ENCODE measurements at places on chromosomes 7 and 10.

DNA sequence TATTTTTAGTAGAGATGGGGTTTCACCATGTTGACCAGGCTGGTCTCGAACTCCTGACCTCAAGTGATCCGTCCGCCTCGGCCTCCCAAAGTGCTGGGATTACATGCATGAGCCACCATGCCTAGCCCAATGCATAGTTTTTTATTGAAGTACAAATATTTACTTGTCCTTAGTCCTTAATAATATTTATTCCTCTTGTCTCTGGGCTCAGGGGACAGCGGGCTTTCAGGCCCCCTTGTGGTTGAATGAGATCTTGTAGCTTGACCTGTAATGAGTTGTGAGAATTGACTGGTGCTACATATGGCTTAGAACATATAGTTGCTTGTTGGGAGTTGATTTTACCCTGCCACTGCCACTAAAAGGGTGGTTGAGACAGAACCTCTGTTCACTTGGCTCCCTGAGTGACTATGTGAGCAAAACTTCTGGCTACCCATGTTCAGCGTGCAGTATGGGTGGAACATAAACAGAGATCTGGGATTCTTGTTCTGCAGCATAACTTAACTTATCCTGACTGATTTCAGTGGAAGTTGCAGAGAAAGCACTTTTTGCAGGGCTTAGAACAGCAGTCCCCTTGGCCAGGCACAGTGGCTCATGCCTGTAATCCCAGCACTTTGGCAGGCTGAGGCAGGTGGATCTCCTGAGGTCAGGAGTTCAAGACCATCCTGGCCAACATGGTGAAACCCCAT lies 14.9 kb downstream of the CCL26 start:
- no peak for DNase-seq

- DNase-seq = no peak
These were observed 5.6 kb downstream of the MGAM start for GRCh38 chr7:142001163-142001874.

DNA sequence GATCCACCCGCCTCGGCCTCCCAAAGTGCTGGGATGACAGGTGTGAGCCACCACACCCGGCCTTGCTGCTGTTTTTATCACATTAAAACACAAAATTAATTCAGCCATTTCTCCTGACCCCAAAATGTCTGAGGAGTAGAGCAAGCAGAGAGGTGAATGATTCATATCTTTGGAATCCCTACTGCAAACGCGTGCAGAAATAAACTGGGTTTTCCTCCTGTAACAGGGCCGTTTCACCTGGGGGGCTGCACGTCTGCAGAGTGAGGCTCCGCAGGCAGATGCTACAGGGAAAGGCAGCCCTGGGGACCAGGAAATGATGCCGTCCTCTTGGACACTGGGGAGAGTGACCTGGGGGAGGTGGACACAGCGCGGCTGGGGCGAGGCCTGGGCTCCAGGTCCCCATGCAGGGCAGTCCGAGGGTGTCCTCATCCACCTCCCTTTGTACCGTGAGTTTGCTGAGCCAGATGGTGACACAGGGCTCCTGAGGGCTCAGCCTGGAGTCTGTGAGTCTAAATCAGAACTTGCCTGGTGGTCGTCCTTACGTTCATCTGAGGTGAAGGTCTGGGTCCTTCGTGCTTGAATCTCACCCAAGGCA lies 41.9 kb downstream of the PDGFA start:
- DNase-seq = no peak

- no peak for DNase-seq
These were observed 76.8 kb upstream of the LEP start for GRCh38 chr7:128164061-128164954.

DNA sequence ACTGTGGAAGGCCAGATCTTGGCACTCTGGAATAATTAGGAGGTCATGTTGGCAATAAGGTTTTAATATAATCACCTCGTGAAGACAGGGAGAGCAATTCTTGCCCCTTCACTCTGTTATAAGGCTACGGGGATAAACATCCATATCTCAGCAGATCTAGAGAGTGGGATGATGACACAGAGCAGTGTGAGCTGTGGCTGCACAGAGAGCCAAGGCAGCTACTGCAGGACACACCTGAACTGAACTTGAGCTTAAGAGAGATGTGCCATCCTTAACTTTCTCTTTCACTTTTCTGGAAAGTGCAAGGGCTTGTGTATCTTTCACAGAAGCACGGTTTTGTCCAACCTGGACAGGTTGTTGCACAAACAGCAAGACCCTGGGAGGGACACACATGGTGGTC lies 174.7 kb downstream of the GATA3 start:
- DNase-seq = no peak

DNA sequence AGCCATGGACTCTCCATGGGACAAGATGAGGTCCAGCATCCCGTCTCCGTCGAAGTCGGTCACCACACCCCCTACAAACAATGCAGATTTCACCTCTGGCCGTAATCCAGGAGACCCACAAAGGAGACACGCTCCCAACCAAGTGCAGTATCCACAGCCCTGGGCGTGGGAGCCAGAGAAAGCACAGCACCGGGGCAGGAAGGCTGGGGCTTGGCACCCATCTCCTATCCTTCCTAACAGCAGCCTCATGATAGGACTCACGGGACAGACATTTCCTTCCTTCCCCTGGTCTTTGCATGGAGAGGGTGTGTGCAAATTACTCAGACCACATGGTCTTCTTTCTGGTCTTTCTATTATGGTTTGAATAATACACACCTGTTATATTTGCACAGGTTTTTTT lies 46.3 kb downstream of the GOLGA7B start:
- DNase-seq = no peak

- no peak for DNase-seq
These were observed 117.0 kb upstream of the RET start for GRCh38 chr10:42959833-42960232.

DNA sequence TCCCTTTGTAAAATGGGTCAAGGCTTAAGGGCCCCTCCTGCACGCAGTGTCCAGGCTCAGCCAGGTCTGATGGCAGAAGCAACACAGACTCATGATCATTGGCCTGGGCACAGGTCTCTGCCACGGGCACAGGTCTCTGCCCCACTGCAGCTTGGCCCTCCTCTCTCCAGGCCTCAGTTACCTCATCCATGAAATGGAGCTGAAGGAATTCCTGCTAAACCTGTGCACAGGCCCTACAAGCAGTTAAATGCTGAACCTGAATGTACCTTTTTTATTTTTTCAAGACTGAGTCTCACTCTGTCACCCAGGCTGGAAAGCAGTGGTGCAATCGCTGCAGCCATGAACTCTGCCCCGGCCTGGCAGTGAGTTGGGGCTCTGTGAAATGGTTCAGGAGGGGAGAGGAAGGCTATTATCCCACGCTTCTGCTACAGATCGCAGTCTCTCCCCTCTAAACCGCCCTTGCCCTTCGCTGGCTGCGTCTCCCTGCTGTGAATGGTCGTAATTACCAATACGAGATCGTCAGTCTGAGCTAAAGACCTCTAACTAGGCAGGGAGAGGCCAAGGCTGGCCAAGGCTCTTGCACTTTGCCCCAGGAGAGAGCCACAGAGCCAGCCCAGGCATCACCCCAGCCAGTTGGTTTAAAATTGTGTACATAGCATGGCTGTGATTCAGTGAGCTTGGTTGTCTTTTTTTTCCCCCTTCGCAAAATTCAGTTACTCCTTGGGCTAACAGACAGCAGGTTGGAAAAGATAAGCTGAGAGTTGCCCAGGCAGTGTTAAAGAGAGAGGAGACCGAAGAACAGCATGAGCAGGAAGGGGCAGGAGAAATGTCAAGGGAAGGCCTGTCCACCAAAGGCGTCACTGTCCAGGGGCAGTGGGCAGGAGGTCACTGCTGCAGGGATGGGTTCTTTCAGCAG lies 93.0 kb upstream of the KCTD7 start:
- no peak for DNase-seq

- no peak for DNase-seq
These were observed 5.0 kb downstream of the LBX1 start for GRCh38 chr10:101224060-101224909.

DNA sequence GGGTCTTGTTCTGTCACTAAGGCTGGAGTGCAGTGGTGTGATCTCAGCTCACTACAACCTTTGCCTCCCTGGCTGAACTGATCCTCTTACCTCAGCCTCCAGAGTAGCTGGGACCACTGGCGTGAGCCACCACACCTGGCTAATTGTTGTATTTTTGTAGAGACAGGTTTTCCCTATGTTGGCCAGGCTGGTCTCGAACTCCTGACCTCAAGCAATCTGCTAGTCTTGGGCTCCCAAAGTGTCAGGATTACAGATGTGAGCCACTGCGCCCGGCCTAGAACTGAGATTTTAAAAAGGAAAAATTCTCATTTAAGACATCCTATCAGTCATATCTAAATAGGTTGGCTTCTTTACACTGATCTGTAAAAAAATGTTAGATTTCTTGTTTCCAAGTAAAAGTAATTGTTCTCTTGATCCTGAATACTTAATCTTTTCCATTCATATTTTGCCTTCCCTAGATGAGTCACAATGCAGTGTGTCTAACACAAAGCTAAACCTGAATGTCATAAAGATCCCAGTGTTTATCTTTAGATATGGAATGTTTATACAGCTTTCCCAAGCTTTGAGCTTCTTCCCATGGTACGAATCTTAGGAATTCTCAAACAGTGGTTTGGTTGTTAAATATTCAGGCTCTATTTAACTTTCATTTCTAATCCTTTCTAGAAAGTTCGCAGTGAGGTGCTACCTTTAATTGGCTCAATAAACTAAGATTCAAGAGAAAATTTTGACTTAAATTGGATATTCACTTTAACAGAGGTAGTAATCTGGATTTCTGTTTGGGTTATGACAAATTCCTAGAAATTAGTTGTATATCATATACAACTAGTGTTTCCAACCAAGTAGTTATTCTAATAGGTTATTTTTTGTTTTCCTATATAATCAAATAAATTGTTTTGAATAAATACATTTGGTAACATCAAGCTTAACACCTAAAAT lies 12.1 kb upstream of the LAMB1 start:
- DNase-seq = no peak
